ENCODE measurements at places on chromosomes 12 and 14.

DNA sequence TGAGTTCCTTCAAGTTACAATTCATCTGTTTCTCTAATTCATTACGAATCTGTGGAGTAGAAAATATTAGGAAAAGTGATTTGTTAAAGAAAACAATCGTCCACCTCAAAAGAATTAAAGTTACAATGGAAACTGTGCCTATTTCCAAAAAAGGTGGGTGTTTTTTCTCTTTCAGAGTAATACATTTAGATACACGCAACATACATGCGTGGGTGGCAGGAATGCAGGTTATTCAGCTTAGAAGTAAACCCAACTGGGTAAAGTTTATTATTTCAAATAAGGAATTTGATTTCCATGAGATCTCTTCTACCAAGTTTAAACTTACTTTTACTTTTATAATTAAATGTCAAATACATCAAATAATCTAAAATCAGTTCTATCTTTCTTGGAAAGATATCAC is 52.2 kb downstream of the SSH1 start:
- DNase-seq, result no peak

DNA sequence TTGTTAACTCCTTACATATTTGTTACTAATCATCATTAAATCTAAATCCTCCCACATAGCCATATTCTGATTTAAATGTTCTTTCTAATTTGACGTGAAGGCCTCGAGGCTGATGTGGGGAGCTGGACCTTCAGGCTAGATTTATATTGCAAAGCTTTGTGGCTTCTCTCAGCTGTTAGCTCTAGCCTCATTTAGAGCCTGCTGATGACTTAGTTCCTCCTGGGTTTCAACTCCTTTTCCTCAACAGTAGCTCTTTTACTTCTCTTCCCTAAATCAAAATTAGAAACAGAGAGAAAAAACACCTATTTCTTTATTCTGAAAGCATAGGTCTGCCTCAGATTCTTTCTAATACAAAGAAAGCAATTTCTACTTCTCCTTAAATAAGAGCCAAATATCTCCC is 477.5 kb upstream of the CCDC196 start:
- no peak for DNase-seq

GRCh38 chr14:51652168-51653078 is 713 bp downstream of the FRMD6 start:
- DNase-seq, result no peak

DNA sequence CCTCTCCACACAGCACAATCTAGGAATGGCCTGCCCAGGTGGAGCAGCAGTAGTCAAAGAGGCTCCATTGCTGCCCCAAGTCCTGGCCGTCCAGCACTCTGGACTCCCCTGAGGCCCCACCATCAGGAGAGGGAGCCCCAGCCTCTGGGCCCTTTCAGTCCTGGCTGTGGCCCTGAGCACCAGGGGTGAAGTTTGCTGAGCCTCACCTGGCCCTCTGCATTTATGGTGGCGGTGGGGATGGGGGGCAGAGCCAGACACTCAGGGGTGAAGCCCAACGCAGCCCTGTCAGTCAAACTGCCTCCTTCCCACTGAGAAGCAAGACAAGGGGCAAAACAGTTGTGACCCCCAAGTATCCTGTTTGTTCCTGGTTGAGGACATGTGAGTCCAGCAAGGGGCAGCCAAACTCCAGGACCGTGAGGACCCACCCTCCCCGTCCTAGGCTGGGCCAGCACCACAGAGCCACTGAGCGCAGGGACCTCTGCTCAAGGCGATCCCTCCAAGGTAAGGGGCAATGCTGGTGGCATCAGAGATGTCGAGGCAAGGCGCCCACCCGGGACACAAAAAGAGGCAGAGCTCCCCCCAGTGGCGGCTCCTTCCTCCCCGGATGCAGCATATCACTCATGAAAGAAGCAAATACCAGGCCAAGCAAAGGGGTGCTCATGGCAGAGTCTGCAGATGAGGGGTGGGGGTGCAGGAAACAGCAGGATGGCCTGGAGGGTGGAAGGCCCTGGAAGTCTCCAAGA is 4.8 kb upstream of the AMN start:
- DNase-seq, result peak; percentile 59

DNA sequence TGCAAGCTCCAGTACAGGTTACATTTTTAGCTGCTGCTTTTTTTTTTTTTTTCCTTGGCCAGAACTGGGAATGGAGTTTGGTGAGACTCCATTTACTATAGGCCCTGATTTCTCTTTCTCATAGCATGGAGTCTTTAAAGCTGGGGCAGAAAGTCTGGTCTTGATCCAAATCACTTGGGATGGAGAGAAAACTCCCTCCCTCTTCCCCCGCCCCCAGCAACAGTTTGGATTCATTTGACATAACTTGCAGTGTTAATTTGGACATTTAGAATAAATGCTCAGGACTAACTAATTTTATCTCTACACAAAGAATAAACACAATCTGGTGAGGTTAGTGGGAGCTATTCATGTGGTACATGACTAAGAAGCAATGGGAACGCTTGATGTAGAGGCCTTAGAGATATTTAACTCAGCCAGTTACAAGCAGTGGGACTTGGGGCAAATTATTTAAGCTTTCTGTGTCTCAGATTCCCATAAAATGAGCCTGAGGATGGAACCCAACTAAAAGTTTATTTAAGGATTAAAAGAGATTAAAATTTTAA is 107.3 kb upstream of the ARHGAP5 start:
- DNase-seq, result no peak

GRCh38 chr14:95674613-95675012 is 11.6 kb upstream of the TCL1B start:
- DNase-seq, result no peak

Data from brain (organoid and tissue), 16 donors.